ENCODE measurements at places on chromosomes 7 and 10. TPM values are rescaled to one million over a fixed set of nuclear protein-coding genes. Genes with fewer than 3 reads are reported as not detected.
A peak's percentile ranks its signal among the peaks of the same experiment; 100 is the strongest.

AGAP5 gene
- 9.9 TPM for total RNA-seq

POLR2J2 gene
- 10.5 TPM for total RNA-seq

DNA sequence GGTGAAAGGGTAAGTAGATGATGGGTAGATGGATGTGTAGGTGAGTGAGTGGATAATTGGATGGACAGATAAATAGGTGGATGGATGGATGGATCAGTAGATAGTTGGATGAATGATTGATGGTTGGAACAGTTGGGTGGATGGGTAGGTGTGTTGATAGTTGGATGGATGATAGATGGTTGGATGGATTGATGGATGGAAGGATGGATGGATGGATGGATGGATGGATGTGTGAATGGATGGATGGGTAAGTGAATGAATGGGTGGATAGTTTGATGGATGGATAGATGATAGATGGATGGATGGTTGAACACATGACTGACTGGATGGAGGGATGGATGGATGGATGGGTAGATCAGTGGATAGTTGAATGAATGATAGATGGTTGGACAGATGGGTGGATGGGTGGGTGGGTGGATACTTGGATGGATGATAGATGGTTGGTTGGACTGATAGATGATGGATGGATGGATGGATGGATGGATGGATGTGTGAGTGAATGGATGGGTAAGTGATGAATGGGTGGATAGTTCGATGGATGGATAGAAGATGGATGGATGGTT, 37.0 kb downstream of the PDGFA start:
- H3K4me1 ChIP-seq, result no peaks in the 10 kb centered on the region
- H3K4me3 ChIP-seq, result no peak overlapping the region
- no peaks in the 10 kb centered on the region for H3K27me3 ChIP-seq
- H3K27ac ChIP-seq, result no peak overlapping the region

JCAD gene
- total RNA-seq, result 27.1 TPM

AGMO gene
- 1.4 TPM for total RNA-seq

DNA sequence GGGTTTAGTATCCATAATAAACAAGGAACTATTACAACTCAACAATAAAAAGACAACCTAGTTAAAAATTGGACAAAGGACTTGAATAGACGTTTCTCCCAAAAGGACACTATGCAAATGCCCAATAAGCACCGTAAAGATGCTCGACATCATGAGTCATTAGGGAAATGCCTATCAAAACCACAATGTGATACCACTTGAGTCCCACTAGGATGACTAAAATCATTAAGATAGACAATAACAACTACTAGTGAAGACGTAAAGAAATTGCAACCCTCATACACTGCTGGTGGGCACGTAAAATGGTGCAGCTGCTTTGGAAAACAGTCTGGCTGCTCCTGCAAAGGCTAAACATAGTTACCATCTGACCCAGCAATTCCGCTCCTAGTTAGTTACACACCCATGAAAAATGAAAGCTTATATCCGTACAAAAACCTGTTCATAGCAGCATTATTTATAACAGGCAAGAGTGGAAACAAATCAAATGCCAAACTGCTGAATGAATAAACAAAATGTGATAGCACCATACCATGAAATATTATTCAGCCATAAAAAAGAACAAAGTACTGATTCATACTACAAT, 17.3 kb downstream of the CCDC3 start:
- H3K27me3 ChIP-seq, result no peaks in the 10 kb centered on the region
- no peaks in the 10 kb centered on the region for H3K4me1 ChIP-seq
- no peak overlapping the region for H3K27ac ChIP-seq
- no peaks in the 10 kb centered on the region for H3K36me3 ChIP-seq
- no peak for DNase-seq

- no peaks in the 10 kb centered on the region for H3K36me3 ChIP-seq
- H3K4me1 ChIP-seq, result no peaks in the 10 kb centered on the region
- H3K27ac ChIP-seq, result no peak overlapping the region
- H3K4me3 ChIP-seq, result no peak overlapping the region
- DNase-seq, result no peak
These were observed 133.8 kb downstream of the WNT2 start for GRCh38 chr7:117188949-117189592.

- no peak for DNase-seq
- no peak overlapping the region for H3K27ac ChIP-seq
- H3K27me3 ChIP-seq, result no peaks in the 10 kb centered on the region
These were observed 177.9 kb upstream of the BET1 start for GRCh38 chr7:94182066-94182465.

DNA sequence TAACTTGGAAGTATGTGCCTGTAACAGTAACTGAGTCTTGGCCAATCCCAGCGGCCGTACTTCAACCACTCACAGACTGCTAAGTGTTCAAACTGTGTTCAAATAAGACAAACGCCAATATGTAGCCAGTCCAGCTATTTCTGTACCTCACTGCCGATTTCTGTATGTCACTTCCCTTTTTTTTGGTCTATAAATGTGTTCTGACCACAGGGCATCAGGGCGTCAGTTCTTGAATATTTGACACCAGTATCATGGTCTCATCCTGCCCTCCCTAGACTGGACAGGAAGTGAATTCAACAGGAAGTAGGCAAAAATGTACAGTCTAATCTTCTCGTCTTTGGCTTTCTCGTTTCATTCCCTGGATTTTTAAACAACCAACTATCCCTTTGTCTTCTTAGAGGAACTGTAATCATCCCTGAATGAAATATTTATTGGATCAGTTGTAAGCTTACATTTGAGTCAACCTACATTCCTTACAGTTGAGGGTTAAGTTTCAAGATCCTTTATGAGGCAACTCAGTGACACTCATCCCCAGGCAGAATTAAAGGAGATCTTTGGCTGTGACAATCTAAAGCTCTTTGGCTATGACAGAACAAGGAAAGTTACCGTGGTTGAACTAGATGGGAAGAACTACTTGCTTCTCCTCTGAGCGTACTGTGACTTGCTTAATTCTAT, 232.7 kb downstream of the NSUN6 start:
- no peaks in the 10 kb centered on the region for H3K36me3 ChIP-seq
- H3K4me1 ChIP-seq, result no peaks in the 10 kb centered on the region
- no peak overlapping the region for H3K4me3 ChIP-seq
- no peaks in the 10 kb centered on the region for H3K27me3 ChIP-seq
- H3K27ac ChIP-seq, result no peak overlapping the region

- H3K4me3 ChIP-seq, result no peak overlapping the region
- no peak overlapping the region for H3K27ac ChIP-seq
- DNase-seq, result no peak
- no peaks in the 10 kb centered on the region for H3K36me3 ChIP-seq
- no peaks in the 10 kb centered on the region for H3K4me1 ChIP-seq
These were observed 42.6 kb upstream of the NRP1 start for GRCh38 chr10:33376976-33377657.

- no peaks in the 10 kb centered on the region for H3K36me3 ChIP-seq
- no peaks in the 10 kb centered on the region for H3K27me3 ChIP-seq
- H3K27ac ChIP-seq, result no peak overlapping the region
These were observed 10.5 kb downstream of the ADRA2A start for GRCh38 chr10:111087331-111087756.

GNG11 gene
- total RNA-seq, result 23.1 TPM

DNA sequence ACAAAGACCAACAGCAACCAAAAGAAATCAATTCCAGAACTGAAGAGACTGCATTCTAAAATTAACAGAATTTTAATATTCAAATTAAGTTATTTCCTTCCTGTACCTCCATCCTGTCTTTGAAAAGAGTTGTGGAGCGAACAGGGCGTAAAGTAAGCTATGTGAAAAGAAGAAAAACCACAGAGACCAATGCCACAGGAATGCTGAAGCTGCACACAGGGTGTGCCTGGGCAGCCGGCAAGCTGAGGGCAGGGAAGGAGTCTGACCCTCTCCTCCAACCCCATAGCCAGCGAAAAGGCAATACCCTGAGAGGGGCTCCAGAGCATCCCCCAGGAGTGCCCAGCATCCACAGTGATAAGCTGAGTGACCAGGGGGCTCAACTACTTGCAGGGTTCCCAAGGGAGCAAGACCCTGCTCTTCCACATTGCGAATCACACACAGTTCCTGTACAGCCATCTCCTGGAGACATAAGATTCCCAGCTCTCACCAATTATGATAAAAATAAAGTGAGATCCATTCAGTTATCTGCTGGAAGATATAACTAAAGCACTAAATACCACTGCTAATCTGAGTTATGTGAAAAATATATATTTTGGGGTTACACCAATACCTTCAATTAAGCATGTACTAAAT, 93.8 kb downstream of the PARD3 start:
- H3K4me3 ChIP-seq, result no peak overlapping the region
- no peaks in the 10 kb centered on the region for H3K27me3 ChIP-seq
- no peak for DNase-seq
- no peak overlapping the region for H3K27ac ChIP-seq
- peaks cover 31% of the 10 kb centered on the region for H3K4me1 ChIP-seq

- H3K36me3 ChIP-seq, result no peaks in the 10 kb centered on the region
- H3K4me3 ChIP-seq, result no peak overlapping the region
- no peaks in the 10 kb centered on the region for H3K27me3 ChIP-seq
- DNase-seq, result no peak
- peak overlapping the region; percentile 43 for H3K27ac ChIP-seq
- H3K4me1 ChIP-seq, result peaks cover 4% of the 10 kb centered on the region
These were observed 98.2 kb downstream of the PRPF18 start for GRCh38 chr10:13684806-13685482.

DNA sequence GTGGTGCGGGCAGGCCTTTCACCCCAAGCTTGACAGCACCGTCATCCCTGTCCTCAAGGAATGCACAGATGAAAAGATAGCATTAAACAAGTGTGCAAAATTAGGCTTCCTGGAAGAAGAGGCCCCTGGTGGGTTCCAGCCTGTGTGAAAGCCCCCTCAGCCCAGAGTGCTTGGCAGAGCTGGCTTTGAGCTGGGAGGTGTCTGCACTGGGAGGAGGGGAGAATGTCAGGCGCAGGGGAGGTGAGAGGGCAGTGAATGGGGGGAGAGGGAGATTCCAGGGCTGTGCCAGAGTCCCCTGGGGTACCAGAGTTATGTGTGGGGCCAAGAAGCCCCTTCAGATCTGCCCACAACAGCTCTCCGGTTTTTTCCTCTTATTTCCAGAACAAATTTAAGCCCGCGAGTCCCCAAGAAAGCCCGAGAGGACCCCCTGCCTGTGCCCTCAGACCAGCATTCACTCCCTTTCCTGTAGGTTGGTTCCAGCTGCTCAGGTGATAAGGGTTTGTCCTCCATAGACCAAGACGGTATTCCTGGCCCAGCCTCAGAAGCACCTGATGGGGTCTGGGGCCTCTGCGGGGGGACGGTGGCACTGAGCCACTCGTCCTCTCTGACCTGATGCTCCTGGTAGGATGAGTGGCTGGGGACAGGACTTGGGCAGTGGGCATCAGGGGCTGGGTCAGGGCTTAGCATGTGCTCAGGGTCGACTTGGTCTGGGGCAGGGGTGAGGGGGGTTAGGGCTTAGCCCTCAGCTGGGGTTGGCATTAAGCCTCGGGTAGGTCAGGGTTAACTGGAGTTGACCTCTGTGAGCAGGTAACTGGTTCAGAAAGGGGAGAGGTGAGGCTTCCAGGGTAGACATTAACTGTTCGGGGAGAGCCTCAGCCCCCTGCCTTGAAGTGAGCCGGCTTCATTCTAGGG, 43.4 kb downstream of the ADCYAP1R1 start:
- no peak overlapping the region for H3K4me3 ChIP-seq
- H3K27ac ChIP-seq, result no peak overlapping the region
- H3K4me1 ChIP-seq, result no peaks in the 10 kb centered on the region
- DNase-seq, result no peak
- H3K27me3 ChIP-seq, result no peaks in the 10 kb centered on the region
- H3K36me3 ChIP-seq, result no peaks in the 10 kb centered on the region

GRCh38 chr7:28989211-28989980, 31.3 kb upstream of the TRIL start:
- no peak overlapping the region for H3K4me3 ChIP-seq
- DNase-seq, result no peak
- no peaks in the 10 kb centered on the region for H3K36me3 ChIP-seq
- no peaks in the 10 kb centered on the region for H3K27me3 ChIP-seq
- no peaks in the 10 kb centered on the region for H3K4me1 ChIP-seq

GRCh38 chr10:113980408-113981087, 63.1 kb upstream of the ADRB1 start:
- no peak overlapping the region for H3K4me3 ChIP-seq
- no peak for DNase-seq
- H3K27ac ChIP-seq, result no peak overlapping the region
- no peaks in the 10 kb centered on the region for H3K36me3 ChIP-seq

DNA sequence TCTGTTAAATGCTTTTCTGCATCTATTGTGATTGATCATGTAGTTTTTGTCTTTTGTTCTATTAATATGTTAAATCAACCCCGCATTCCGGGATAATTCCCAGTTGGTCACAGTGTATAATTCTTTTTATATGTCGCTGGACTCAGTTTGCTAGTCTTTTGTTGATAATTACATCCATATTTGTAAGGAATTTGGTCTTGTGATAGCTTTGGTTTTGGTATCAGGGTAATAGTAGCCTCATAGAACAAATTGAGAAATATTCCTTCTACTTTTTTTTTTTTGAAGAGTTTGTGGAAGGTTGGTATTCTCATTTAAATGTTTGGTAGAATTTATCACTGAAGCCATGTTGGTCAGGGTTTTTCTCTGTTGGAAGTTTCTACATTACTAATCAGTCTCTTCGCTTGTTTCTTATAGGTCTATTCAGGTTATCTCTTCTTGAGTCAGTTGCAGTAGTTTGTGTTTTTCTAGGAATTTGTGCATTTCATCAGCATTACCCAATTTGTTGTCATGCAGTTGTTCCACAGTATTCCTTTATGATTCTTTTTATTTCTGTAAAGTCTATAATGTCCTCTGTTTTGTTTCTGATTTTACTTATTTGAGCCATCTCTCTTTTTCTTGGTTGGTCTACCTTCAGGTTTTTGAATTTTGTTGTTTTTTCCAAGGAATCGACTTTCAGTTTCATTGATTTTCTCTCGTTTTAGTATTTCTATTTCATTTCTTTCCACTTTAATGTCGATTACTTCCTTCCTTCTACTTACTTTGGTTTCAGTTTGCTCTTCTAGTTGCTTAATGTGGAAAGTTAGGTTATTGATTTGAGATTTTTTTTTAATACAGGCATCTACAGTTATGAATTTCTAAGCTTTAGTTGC, 64.6 kb upstream of the GJD4 start:
- peaks cover 4% of the 10 kb centered on the region for H3K36me3 ChIP-seq
- H3K4me3 ChIP-seq, result no peak overlapping the region
- no peak overlapping the region for H3K27ac ChIP-seq
- DNase-seq, result no peak

GRCh38 chr7:99012722-99013121, 131.2 kb downstream of the SMURF1 start:
- H3K27me3 ChIP-seq, result no peaks in the 10 kb centered on the region
- no peak for DNase-seq
- H3K4me1 ChIP-seq, result no peaks in the 10 kb centered on the region
- peaks cover 55% of the 10 kb centered on the region for H3K36me3 ChIP-seq
- no peak overlapping the region for H3K27ac ChIP-seq
- H3K4me3 ChIP-seq, result no peak overlapping the region

- no peaks in the 10 kb centered on the region for H3K36me3 ChIP-seq
- H3K4me3 ChIP-seq, result no peak overlapping the region
- DNase-seq, result no peak
- peak overlapping the region; percentile 23 for H3K27ac ChIP-seq
- H3K27me3 ChIP-seq, result no peaks in the 10 kb centered on the region
These were observed 100.1 kb downstream of the NPSR1 start for GRCh38 chr7:34758111-34758601.

GRCh38 chr10:58424176-58424575, 39.0 kb downstream of the TFAM start:
- no peaks in the 10 kb centered on the region for H3K27me3 ChIP-seq
- H3K27ac ChIP-seq, result no peak overlapping the region
- no peak overlapping the region for H3K4me3 ChIP-seq
- no peaks in the 10 kb centered on the region for H3K4me1 ChIP-seq

GRCh38 chr7:20776214-20776911, 10.3 kb downstream of the SP8 start:
- no peaks in the 10 kb centered on the region for H3K36me3 ChIP-seq
- no peak overlapping the region for H3K4me3 ChIP-seq
- peaks cover 77% of the 10 kb centered on the region for H3K27me3 ChIP-seq
- H3K4me1 ChIP-seq, result no peaks in the 10 kb centered on the region
